ENCODE measurements at places on chromosomes 7 and 10.

DNA sequence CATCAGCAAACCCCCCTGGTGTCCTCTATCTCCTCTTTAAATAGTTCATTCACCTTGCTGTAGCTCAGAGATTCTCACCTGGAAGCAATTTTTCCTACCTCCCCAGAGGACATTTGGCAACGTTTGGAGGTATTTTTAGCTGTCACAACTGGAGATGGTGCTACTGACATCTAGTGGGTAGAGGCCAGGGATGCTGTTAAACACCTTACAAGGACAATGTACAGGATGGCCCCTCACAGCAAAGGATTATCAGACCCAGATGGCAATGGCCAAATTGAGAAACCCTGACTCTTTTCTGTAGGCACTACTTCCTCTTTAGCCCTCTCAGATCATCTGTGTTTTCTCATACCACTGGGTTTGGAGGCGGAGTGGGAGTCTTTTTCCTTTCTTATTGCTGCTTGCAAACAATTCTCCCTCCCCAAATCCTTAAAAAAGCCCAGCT, 13.2 kb upstream of the TRA2A start:
- peak; percentile 38 for DNase-seq

DNA sequence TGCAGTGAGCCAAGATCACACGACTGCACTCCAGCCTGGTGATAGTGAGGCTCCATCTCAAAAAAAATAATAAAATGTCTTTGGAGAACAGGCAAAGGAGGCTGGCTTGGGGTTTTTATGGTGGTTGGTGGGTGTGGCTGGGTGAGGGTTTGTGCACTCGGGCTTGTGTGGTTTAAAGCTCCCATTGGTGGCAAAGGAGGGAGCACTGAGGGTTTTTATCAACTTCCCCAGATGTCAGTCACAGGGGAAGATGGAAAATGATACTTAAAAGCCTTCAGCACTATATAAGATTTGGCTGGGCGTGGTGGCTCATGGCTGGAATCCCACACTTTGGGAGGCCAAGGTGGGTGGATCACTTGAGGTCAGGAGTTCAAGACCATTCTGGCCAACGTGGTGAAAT, 16.3 kb upstream of the RNF216 start:
- no peak for DNase-seq

DNA sequence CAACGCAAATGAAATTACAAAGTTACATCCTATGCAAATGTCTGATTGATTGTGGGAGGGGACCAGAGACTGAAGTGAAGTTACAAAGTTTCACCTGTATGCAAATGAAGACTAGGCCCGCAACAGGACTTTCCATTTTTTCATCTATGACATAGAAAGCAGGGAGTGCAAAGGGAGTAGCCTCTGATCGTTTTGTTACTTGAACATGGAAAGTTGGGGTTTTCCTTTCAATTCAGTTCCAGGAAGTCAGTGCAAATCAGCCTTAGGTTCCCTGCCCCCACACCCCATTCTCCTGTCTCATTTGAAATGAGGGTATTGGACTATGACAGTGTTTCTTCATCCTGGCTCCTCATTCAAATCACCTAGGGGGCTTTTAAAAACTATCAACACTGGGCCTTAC, 96.9 kb upstream of the HABP2 start:
- DNase-seq: no peak

GRCh38 chr10:11191678-11192077, 174.0 kb downstream of the CELF2 start:
- DNase-seq: no peak

- DNase-seq: no peak
Observed at GRCh38 chr7:28981161-28981465, 23.0 kb upstream of the TRIL start.

DNA sequence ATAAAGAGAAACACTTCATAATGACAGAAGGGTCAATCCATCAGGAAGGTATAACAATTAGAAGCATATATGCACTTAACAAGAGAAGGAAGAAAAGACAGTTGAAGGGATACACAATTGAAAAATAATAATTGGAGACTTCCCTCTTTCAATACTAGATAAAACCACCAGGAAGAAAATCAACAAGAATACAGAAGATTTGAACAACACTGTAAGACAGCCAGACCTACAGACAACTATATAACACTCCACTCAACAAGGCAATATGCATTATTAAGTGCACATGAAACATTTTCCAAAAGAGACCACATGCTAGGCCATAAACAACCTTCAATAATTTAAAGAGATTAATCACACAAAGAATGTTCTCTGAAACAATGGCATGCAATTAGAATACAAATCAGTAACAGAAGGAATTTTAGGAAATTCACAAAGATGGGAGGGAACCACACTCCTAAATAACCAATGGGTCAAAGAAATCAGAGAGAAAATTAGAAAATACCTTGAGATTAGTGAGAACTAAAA, 35.1 kb downstream of the ZNF438 start:
- DNase-seq: no peak

GRCh38 chr7:106111655-106112117, 426 bp downstream of the SYPL1 start:
- DNase-seq: peak; percentile 78

DNA sequence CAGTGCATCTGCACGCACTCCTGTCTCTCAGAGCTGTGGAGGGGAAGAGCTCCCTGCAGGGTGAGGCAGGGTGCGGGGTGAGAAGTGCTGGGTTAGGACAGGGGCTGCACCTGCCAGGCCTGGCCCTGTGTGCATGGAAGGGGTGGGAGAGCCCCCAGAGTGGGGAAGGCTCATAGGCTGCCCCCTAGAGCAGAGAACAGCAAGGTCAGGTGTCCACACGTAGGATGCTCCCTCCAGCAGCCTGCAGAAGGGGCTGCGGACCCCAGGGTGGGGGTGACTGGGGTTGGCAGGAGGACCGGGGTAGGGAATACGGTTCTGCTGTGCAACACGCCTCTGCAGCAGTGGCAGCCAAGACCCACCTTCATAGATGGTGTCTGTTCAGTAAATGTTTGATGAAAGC, 208.6 kb downstream of the PTPRN2 start:
- DNase-seq: no peak
